ENCODE measurements at places on chromosomes 16 and 17. TPM values are rescaled to one million over a fixed set of nuclear protein-coding genes. Genes with fewer than 3 reads are reported as not detected.

DNA sequence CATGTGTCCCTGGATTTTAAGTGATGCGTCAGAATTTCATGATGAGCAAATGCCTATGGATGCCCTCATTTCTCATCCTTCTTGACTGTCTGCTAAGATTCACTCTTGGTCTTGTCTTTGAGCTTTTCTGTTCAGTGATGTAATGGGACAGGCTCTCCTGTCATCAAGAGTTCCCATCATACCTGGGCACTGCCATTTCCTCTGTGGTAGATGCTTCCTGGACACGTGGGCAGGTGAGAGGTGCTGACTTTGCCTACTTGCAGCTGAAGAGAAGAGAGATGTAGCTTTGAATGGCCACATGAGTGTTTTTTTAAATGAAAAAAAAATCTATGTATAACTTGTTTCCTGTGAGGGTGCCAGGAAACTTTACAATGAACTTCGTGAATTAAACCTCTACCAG, 557.7 kb downstream of the MAF start:
- no peak overlapping the region for H3K27ac ChIP-seq
- H3K4me3 ChIP-seq, result no peak overlapping the region
- no peaks in the 10 kb centered on the region for H3K36me3 ChIP-seq

DNA sequence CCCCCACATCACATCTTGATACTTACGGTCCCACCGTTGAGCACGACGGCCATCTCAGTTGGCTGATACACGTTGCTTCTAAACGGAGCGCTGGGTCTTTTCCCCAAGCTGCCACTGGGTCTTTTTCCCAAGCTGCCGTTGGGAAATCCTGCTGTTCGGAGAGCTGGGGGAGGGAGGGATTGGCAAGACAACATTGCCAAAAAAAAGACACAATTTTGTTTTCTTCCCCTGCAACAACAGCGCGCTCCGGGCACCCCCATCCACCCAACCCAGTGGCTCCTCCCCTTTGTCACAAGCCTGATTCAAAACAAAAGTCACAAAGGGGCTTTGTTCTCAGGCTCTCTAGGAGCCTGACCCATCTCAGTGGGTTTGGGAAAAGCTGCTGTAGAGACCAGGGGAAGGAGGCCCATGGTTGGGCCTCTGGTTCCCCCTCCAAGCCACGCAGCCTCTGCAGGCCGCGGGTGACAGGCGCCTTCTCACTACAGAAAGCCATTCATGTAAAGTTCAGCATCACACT, 22.8 kb downstream of the GPRC5B start:
- no peak overlapping the region for H3K27ac ChIP-seq
- H3K36me3 ChIP-seq, result peaks cover 92% of the 10 kb centered on the region
- no peak overlapping the region for H3K4me3 ChIP-seq
- peaks cover 11% of the 10 kb centered on the region for H3K4me1 ChIP-seq
- no peaks in the 10 kb centered on the region for H3K27me3 ChIP-seq

GRCh38 chr16:10760858-10761257, 17.2 kb downstream of the NUBP1 start:
- no peaks in the 10 kb centered on the region for H3K4me1 ChIP-seq
- no peak overlapping the region for H3K27ac ChIP-seq
- DNase-seq, result no peak
- no peak overlapping the region for H3K4me3 ChIP-seq
- no peaks in the 10 kb centered on the region for H3K27me3 ChIP-seq
- H3K36me3 ChIP-seq, result peaks cover 36% of the 10 kb centered on the region

Gene BCO1
- 9.1 TPM for total RNA-seq

Gene MMP2
- total RNA-seq, result not detected

Measured in Calu3 (cell line).